Astrocyte of the hippocampus (primary cell): ENCODE measurements at places on chromosomes 11 and 22.

- no peak for DNase-seq
These were observed 151.2 kb downstream of the MAML2 start for GRCh38 chr11:96191752-96192151.

GRCh38 chr11:67316882-67317204 is 13.5 kb downstream of the SSH3 start:
- DNase-seq, result no peak

GRCh38 chr11:1202776-1203504 is 19.9 kb upstream of the MUC5B start:
- peak; percentile 73 for DNase-seq

- DNase-seq, result no peak
These were observed 16.1 kb upstream of the PRSS23 start for GRCh38 chr11:86784241-86784681.

GRCh38 chr22:48179571-48180546 is 1417.4 kb downstream of the TBC1D22A start:
- DNase-seq, result no peak

DNA sequence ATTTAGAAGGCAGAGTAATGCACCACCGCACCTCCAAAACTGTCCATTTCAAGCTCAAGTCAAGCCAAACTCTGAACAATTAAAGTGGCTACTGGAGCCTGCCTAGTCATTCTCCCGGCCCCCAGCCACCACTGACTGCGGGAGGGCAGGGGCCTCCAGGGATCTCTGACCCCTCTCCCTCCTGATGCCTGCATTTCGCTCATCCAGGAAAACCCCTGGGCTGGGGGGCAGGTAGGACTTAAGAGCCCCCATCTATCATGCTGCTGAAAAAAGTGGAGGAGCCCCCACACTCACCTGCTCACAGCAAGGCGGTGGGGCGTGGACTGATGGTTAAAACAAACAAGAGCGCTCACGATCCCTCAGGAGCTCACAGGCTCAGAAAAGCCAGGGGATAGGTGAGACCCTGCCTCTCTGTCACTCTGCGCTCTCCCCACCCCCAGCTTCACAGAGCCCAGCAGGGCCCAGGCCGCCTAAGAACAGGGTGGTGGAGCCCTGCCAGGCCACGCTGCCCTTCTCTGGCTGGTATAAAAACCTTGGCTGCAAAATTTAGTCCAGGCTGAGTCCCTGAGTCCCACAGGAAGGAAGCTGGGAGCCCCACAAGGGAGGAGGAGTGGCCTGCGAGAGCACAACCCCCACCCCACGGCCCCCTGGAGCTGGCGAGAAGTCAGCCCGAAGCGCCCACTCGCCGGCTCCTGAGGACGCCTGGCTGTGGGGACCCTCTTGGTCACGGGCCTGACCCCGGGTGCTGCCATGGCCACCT is 21.0 kb upstream of the MOB2 start:
- DNase-seq, result no peak

- DNase-seq, result no peak
These were observed 368.3 kb downstream of the SOX6 start for GRCh38 chr11:15988016-15988550.

DNA sequence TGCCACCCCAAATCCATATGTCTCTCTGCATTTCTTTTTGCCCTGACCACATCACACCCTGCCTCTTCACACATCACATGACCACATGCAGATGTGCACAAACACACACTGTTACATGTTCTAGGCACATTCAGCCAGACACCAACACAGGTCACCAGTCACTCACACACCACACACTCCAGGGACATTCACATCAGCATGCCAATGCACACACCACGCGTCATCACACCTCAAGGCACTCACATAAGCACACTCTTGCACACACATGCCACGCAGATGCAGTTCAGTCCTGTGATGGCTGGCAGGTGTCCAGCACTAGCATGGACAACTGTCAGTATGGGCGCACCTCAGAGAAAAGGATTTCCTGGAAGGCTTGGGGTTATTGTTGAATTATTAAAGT is 77.0 kb upstream of the MYOD1 start:
- no peak for DNase-seq

GRCh38 chr11:62958547-62959421 is 26.0 kb downstream of the SLC22A6 start:
- DNase-seq, result no peak

DNA sequence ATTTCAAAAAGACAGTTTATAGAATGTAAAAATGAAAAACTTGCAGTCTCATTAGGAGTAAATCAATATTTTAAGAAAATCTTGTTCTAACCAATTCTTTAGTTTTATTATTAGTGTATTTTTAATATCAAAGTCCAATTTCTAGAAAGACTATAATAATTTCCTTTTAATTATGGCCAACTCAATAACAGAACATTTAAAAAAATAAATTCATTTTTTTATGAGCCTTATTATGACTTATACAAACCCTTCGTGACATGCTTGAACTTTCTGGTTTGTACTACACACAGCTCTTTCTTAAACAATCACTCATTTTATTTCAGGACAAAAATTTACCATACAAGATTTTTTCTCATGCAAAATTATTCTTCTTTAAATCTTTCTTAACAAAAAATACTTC is 11.7 kb upstream of the MRGPRE start:
- no peak for DNase-seq

DNA sequence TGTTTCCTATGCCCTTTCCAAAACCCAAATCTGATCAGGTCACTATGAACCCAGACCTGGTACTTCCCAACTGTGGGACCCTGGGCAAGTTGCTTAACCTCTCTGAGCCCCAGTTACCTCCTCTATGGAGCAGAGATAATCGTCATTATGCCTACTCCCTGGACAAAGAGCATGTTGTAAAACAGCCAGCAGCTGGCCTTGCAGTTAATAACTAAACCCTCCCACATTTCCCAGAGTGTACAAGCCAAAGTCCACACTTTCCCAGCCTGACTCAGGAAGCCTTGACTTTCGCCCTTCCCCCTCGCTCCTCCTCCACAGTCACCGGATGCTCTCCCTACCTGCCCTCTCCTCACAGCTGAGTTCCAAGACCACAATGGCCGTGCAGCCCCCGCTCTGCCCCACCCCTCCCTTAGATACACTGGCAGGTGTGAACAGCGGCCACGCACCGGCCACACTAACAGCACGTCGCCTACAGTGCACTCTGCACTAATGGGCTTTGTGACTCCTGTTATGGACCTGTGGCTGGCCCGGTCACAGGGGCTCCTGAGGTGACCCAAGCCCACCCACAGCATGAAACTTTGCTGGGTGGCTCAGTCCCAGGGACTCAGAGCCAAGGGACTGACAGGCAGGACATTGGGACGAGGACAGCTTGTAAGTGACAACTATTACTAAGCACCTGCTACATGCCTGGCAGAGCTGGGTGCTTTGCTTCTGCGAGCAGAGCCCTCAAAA is 15.6 kb upstream of the MFNG start:
- peak; percentile 90 for DNase-seq

DNA sequence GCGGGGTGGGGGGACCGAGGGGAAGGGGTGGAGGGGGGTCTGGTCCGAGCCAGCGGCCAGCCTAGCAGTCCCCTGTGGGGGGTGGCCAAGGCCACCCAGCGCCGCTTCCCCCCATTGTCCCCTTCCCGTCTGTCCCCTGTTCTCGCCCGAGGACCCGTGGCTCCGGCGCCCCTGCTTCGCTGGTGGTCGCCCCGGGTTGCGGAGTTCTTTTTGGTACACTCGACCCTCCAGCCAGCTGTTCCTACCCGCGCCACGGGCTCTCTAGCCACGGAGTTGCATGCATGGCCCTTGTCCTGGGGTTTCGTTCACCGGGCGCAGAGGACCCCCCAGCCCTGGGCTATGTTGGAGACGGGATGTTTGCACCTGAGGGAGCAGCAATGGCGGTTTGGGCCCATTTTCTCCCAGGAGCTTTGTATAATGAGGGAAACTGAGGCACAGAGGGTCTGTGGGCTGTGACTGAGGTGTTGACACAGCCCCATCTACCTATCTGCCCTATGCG is 489 bp downstream of the RNF214 start:
- peak; percentile 33 for DNase-seq

GRCh38 chr11:17734418-17734911 is at the start of gene KCNC1:
TSS of gene KCNC1 (plus strand) at chr11:17734781. CDS start at chr11:17736003, 1,222 bp downstream.
- peak; percentile 82 for DNase-seq

GRCh38 chr11:61996933-61997332 is 29.5 kb upstream of the FTH1 start:
- no peak for DNase-seq

DNA sequence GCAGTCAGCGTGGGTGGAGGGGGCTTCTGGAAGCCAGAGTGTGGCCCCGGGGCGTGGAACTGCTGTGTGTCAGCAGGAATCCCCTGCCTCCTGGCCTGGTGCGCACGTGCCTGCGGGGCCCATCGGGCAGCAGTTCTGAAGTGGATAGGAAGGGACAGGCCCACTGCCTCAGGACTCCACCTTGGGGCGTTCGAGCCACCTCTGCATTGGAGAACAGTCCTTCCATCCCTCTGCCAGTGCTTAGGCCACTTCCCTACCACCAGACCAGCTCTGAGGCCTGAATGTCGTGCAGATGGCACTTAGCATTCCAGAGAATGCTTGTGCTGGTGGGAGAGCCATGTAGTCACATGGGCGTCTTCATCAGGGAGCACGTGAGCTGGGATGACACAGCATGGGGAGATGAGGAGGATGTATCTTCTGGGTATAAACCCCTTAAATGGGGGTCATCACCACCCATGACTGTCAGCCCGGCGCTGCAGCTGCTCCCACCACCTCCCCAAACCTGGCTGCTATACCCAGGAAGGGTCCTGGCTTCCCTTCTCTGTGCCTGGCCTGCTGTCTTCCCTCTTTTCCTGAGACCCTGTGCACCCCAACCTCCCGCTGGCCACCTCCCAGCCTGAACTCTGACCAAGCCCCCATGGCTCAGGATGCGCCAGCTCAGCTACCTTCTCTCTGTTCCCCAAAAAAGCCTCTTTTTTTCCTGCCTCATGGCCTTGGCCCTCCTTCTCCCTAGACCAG is 9.7 kb downstream of the INCENP start:
- no peak for DNase-seq

GRCh38 chr11:47175746-47176327 is 842 bp downstream of the ARFGAP2 start:
- DNase-seq, result no peak

- no peak for DNase-seq
These were observed 520.7 kb downstream of the OPCML start for GRCh38 chr11:133011604-133012003.

DNA sequence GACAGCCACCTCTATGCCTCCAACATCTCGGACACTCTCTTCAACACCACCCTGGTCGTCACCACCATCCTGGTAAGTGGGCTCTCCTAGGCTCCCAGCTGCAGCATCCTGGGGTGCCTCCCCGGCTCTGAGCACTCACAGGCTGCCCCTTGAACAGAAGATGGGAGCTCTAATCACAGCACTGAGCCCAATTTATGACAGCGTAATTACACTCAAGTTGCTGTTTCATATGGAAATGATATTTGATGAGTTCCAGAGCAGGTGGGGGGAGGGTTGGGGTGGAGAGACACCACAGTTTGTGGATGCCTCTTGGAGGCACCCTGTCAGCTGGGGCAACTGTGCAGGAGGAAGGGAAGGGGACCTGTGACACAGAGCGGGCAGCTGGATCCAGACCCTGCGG is 125.3 kb upstream of the TBCEL start:
- no peak for DNase-seq

- DNase-seq, result no peak
These were observed 4.7 kb upstream of the ST3GAL4 start for GRCh38 chr11:126350836-126351235.

DNA sequence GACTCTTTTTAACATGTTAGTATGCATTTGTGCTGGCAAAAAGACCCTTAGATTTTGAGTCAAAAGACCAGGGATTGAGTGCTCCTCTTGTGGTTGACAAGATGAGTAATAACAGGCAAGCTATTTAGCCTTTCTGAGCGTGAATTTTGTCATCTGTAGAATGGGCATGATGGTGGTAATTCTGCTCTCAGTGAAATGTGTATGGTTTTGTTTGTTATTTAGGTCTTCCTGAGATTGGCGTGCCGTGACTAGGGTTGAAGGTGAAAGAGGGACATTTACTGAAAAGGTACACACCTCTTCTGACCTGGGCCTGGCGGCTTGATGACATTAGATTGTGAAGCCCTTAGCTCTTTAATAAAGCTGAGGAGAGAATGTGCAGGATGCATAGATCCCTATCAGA is 8.4 kb upstream of the CEP295 start:
- DNase-seq, result no peak

GRCh38 chr22:48782811-48783511 is 1044.7 kb downstream of the BRD1 start:
- DNase-seq, result no peak

DNA sequence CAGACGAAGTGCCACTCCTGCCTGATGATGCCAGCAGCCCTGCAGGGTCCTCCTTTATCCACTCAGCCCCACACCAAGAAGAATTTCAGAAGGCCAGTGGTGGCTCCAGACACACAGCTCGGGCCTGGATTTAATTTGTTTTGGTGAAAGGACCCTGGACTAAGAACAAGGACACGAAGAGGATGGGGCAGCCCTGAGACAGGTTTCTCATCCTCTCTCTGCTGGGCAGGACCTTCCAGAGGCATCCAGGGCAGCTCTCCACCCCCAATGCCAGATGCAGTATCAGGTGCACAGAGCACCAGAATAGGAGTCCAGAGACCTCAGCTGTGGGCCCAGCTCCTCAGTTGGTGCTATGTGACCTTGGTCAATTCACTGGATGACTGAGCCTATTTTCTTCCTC is 72.0 kb downstream of the TRIM29 start:
- no peak for DNase-seq

GRCh38 chr22:26785932-26786331 is 128.5 kb downstream of the MIAT start:
- DNase-seq, result no peak

- DNase-seq, result no peak
These were observed 25.5 kb downstream of the TNKS1BP1 start for GRCh38 chr11:57299150-57299737.

- peak; percentile 68 for DNase-seq
These were observed 1.1 kb upstream of the ADM start for GRCh38 chr11:10303558-10304363.

DNA sequence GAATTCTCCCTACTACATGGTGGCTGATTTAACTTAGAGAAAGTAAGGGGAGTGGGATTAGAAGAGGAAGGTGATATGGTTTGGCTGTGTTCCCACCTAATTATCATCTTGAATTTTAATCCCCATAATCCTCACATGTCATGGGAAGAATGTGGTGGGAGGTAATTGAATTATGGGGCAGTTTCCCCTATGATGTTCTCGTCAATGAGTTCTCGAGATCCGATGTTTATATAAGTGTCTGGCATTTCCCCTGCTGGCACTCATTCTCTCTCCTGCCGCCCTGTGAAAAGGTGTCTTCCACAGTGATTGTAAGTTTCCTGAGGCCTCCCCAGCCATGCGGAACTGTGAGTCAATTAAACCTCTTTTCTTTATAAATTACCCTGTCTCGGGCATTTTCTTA is 169.3 kb downstream of the CASP12 start:
- DNase-seq, result no peak

GRCh38 chr11:9849389-9849788 is 185.5 kb downstream of the SWAP70 start:
- no peak for DNase-seq

GRCh38 chr22:20131597-20131858 is at the start of gene ZDHHC8:
TSS of gene ZDHHC8 (plus strand) at chr22:20131804. CDS start at chr22:20131948, 144 bp downstream.
- DNase-seq, result no peak

DNA sequence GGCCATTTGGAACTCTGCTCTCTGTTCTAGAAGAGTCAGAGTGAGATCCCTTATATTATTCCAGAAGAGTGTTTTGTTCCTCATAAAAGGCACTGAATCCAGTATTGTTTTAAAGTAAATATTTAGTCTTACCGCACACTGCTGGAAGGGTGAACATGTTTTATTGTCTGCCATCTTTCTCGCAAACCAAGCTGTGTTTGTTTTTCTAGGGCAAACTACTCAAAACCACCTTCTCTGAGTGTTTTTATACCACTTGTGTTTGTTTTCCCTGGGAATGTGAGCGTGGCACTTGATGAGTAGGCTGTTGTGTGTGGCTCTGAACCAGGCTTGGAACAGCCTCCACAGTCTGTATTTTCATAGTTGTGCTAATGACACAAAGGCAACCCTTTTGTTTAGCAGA is 89.8 kb downstream of the DBX1 start:
- peak; percentile 82 for DNase-seq
